ENCODE measurements at places on chromosomes 5 and 9. TPM values are rescaled to one million over a fixed set of nuclear protein-coding genes. Genes with fewer than 3 reads are reported as not detected.

SPAAR gene
- total RNA-seq = 1.1 TPM

RMRP gene
- total RNA-seq = 13,056 TPM

FGFR4 gene
- 89.8 TPM for total RNA-seq

ABCA1 gene
- total RNA-seq = 48.3 TPM

GTF3C5 gene
- total RNA-seq = 24.6 TPM

GGTA1 gene
- total RNA-seq = 1.2 TPM

WNT8A gene
- not detected for total RNA-seq

FOXD4 gene
- total RNA-seq = not detected

PCDHB8 gene
- not detected for total RNA-seq

Measured in left lobe of liver (tissue), 2 donors.